ENCODE measurements at places on chromosomes 4 and X.

DNA sequence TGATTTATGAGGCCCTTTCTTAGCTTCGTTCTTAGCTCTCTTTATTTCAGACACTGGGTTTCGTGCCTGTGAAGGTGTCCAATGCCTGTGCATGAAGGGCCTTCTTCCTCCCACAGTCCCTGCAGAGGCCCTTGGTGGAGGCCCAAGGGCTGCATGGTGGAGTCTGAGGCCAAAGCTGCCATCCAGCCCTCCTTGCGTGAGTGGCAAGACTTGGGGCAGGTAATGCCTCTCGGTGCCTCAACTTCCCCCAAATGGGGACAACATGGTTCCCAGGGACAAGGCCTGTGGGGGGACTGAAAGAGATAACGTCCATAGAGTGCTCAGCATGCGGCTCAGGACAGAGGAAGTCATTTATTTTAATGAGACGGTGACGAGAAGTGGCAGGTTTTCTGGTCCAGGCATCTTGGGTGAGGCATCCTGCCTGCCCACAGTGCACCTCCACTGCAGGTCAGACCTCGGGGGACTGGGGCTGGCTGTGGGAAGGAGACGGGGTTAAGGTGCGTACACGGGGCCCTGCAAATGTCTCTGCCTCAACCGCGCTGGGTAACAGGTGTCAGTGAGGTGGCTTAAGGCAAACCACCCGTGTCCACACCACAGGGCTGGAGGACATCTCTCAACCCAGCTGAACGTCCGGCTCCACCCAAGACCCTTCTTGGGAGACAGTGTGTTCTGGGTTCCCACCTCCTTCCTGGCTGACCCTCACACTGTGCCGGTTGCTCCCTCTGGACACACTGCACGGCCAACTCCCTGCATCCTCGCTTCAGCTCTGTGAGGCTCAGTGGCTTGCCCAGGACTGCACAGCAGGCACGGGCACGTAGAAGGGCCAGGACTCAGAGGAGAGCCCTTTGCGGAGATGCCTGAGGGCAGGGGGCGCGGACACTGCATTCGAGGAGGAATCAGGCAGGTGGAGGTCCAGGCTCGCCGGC is 50.5 kb downstream of the PSAPL1 start:
- no peak for DNase-seq

DNA sequence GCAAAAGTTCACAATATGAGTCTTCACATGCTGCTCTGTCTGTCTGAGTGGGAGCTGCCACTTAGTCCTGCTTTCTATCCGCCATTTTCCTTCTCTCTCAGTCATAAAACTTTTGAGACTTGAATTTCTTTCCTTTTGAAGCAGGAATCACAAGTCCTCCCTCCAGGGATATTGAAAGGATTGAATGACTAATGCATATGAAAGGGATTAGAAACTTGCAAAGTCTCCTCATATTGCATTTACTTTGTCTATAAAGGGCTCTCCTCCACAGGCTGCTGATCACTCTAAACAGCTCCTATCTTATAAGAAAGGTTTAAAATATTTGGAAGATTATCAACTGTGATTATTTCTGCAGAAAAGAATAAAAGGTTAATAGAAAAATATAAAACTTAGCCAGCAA is 879.1 kb downstream of the ARAP2 start:
- no peak for DNase-seq

- DNase-seq: no peak
Observed at GRCh38 chr4:33045334-33045733, 2325.2 kb downstream of the PCDH7 start.

DNA sequence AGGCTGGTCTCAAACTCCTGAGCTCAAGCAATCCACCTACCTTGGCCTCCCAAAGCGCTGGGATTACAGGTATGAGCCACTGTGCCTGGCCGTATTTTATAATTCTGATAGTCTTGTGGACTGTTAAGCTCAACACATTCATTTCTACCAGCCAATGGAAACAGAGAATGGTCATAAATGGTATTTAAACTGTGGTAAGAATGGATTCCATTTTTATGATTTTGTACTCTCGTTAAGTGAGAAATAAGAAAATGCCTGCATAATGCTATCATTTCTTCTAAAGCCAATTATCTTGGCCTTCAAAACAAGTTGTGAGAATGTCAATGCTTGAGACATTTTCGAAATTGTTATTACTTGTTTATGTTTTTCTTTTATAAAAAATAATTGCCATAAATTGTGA is 321.0 kb downstream of the IL15 start:
- no peak for DNase-seq

DNA sequence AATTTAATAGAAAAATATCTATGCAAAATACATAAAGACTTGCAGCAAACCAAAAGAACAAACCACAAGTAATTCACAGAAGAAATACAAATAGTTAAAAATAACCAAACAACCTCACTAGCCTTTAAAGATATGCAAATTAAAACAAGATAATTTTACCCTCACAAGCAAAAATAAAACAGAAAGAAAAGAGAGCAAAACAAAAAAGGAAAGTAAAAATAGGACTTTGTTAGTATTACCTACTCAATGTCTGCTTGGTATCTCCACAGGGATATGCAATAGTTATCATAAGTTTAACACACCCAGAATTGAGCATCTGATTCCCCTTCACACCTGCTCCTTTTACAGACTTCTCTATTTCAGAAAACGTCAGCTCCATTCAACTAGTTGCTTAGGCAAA is 737.5 kb upstream of the MAGEB2 start:
- no peak for DNase-seq

DNA sequence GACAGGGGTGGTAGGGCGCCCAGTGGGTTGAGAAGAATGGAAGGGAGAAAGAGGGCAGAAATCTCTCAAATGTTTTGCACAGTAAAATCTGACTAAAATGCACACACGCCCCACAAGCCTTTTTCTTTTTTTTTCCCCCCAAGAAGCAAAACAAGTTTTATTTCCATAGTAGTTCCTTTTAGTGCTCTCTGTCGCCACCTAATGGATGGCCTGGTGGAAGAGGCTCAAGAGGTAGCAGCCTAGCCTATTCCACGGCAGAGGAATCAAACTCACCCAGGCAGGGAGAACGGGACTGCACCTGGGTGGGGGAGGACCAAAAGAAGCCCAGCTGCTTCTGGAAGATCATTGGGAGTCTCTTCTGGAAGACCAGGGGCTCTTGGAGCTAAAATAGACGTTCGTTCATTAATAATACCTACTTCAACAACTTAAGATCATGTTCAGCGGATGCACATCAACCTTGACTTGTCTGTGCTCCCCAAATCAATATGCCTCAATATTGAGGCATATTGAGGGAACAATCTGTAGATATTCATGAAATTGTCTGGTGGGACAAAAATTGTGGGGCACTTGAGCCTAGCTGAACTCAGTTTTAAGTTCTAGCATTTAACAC is 31.6 kb upstream of the IRAK1 start:
- peak; percentile 47 for DNase-seq

DNA sequence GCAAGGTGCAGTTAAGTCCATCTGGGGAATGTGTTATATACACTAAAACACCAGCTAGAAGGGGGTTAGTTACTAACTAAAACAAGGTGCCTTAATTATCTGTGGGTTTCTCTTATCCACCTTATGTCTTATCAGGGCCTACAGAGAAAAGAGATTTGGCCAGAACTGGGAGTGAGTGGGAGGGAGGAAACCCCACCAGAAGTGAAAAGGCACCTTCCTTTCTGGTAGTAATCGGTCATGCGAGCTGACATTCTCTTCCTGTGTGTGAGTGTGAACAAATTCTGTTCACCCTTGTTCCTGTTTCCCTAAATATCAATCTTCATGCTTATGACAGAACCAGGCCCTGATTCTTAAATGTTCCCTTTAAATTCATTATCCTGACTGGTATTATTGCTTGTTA is 43.5 kb downstream of the SRPX2 start:
- DNase-seq: no peak

GRCh38 chr4:183638436-183638835 is 20.5 kb downstream of the RWDD4 start:
- DNase-seq: no peak

DNA sequence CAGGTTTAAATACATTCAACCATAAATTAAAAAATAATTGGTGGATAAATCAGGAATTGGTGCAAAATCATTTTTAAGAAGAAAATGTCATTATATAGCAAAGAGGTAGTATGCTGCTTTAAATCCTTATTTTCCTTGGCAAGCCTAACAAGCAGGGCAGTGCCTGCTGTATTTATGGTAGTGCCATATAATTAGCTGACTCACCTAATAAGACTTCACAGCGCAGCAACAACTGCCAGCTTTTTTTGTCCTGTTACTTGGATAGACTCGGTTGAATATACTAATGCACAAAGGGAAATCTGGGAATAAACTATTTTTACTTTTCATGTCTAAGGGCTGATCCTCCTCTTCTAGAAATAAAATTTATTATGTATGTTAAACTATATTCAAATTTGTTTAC is 99.1 kb downstream of the SNCA start:
- DNase-seq: peak; percentile 31

- DNase-seq: no peak
Observed at GRCh38 chr4:20203508-20203907, 48.2 kb upstream of the SLIT2 start.

DNA sequence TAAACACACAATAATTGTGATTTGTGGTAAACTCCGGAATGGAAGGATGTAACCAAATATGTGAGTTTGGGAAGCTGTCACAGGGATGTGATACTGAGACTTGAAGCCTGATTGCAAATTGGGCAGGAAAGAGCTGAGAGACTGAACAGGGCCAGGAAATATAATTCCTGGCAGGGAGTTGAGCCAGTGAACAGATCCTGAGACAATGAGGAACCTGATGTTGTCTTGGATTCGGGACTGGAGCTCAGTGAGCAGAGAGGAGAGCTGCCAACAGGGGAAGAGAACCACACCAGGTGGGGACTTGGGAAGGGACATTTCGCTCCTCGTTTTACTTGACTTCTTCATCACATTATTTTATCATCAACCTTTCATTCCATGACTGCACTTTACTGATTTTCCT is 386.0 kb downstream of the TLL1 start:
- no peak for DNase-seq

DNA sequence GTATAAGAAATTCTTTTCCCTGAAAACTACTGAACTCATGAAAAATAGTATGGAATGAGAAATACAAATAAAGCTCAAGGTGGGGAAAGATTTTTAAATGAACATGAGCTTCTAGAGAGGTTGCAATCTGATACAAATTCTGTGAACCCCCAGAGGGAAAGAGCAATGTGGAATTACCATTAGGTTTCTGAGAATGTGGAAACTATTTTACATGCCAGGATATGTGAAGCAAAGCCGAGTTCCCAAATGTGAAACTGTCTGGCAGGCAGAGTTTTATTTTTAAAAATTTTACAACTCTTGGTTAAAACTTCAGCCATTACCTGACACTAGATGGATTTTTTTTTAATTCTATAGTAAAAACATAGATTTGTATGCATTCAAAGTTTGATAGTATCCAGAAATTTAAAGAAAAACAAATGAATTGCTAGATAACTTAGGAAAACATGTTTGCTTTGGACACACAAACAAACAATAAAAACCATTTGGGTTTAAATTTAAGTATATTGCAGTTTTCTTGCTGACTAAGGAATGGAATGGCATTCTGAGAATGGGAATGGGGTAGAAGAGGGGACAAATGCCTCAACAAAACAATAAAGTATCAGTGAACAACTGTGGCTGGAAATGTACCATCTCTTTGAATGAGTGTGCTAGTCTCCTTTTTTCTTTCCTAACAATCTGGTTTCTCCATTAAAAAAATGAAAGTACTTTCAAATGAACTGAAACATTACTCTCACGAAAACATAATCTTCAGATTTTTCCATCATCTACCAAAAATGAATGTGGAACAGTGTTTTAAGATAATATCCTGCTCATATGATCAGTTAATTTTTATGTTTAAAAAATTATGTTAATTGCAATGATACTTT is 99.6 kb downstream of the PCDH18 start:
- no peak for DNase-seq

Measured in urothelium cell line (cell line).